ENCODE measurements at places on chromosomes 7 and 10. TPM values are rescaled to one million over a fixed set of nuclear protein-coding genes. Genes with fewer than 3 reads are reported as not detected.

COL1A2 gene
- total RNA-seq = not detected

DNA sequence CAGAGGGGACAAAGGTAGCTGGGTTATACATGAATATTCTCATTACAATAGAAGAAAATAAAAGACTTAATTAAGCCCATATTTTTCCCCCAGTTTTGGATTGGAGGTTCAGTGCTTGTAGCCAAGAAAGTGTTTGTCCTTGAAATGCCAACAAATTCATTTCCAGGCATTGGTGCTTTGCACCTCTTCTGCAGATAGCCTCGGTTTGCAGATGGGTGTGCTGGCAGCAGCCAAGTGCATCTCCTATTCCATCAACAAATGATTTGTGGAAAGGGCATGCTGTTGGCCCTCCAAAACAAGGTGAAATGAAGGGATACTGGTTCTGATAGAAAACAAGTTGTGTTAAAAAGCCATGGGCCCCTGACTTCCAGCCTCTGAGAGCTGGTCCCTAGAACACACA, 187.3 kb downstream of the DPY19L1 start:
- no peaks in the 10 kb centered on the region for H3K36me3 ChIP-seq
- H3K27me3 ChIP-seq = no peaks in the 10 kb centered on the region
- DNase-seq = no peak
- no peak overlapping the region for H3K27ac ChIP-seq
- H3K4me3 ChIP-seq = no peak overlapping the region
- H3K4me1 ChIP-seq = no peaks in the 10 kb centered on the region

GRCh38 chr7:38878694-38879457, 30.1 kb downstream of the VPS41 start:
- no peak for DNase-seq
- no peak overlapping the region for H3K27ac ChIP-seq
- no peaks in the 10 kb centered on the region for H3K36me3 ChIP-seq
- no peaks in the 10 kb centered on the region for H3K4me1 ChIP-seq
- no peak overlapping the region for H3K4me3 ChIP-seq

DNA sequence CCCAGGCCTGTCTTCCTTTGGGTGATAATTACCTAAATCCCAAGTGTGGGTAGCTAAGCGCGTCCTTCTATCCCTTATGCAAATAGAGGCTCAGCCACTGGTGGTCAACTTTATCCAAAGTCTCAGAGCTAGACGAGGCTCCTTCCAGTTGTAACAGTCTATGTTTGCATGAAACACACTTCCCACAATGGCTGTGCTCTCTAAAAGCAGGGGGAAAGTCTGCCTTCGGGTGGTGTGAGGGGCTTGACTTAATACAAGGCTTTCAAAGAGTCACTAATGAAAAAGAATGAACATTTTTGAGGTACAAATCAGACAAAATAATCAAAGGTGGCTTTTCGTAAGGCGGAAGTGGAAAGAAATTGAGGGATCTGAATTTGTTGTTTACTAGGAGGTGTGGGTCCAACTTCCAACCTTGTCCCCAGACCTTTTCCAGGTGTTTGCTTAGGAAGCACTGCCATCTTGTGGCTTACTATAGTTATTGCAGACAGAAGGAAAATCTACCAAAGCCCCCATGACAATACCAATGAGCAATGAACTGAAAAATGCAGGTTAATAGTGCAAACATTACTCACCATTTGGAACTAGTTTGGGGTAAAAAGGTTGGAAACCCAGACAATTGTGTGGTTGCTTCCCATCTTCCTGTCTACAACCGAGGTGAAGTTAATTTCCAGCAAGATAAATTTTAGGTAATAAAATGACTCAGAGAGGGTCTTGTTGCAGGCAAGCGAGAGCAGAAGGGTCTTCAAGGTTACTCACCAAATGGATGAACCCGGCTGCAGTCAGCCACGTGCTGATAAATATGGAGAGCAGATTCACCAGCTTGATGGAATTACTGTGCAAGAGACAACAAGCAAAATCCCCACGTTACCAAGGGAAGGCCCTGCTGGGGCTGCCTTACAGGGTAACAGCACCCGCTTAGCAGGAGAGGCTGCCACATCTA, 525.7 kb downstream of the KCNMA1 start:
- no peaks in the 10 kb centered on the region for H3K4me1 ChIP-seq
- H3K36me3 ChIP-seq = no peaks in the 10 kb centered on the region
- no peak overlapping the region for H3K27ac ChIP-seq
- no peaks in the 10 kb centered on the region for H3K27me3 ChIP-seq
- H3K4me3 ChIP-seq = no peak overlapping the region

GRCh38 chr7:158572000-158572828, 15.4 kb downstream of the PTPRN2 start:
- peaks cover 5% of the 10 kb centered on the region for H3K27me3 ChIP-seq
- no peak for DNase-seq
- H3K4me3 ChIP-seq = no peak overlapping the region
- no peaks in the 10 kb centered on the region for H3K36me3 ChIP-seq

SKIDA1 gene
- total RNA-seq = 0.10 TPM
